ENCODE measurements at places on chromosomes 16 and 17.
A peak's percentile ranks its signal among the peaks of the same experiment; 100 is the strongest.

GRCh38 chr16:19948186-19949104, 63.8 kb upstream of the GPRC5B start:
- no peak for DNase-seq

- peak; percentile 70 for DNase-seq
These were observed 400 bp downstream of the HCFC1R1 start for GRCh38 chr16:3023415-3023668.

- no peak for DNase-seq
These were observed 184.0 kb upstream of the RBFOX1 start for GRCh38 chr16:7148606-7149005.

GRCh38 chr16:88747588-88748301, 37.3 kb downstream of the PIEZO1 start:
- no peak for DNase-seq

DNA sequence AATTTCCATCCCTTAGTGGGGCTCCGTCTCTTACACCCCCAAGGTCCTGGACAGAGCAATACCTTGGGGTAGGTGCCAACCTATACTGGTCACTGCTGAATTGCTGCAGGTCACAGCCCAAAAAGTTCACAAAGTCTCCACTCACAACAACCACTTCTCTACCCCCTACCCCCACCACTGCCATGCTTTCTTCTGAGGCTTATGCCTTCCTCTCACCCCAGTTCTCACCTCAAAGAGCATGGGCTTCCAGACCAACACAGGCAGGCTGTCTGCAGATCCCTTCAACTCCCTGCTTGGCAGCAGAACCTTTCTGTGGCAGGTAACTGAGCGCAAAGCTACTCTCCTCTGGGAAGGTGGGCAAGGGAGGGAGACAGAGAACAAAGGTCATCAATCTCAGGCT, 35.5 kb downstream of the C16orf78 start:
- no peak for DNase-seq

GRCh38 chr16:22071331-22071910, 20.9 kb upstream of the VWA3A start:
- no peak for DNase-seq

GRCh38 chr17:28199115-28199514, 119.9 kb upstream of the TMEM97 start:
- DNase-seq, result no peak

Measured in NCI-H446 (cell line).